Activated naive CD4-positive, alpha-beta T cell treated with anti-CD3 and anti-CD28 coated beads for 36 hours (primary cell): ENCODE measurements at places on chromosomes 3 and 15. TPM values are rescaled to one million over a fixed set of nuclear protein-coding genes. Genes with fewer than 3 reads are reported as not detected.
A peak's percentile ranks its signal among the peaks of the same experiment; 100 is the strongest.

GRCh38 chr3:134430950-134431445, 54.8 kb downstream of the ANAPC13 start:
- no peak for DNase-seq

Gene TBC1D2B
- total RNA-seq = 57.1 TPM

- no peak for DNase-seq
Measured at GRCh38 chr3:18379647-18380046, 45.5 kb downstream of the SATB1 start.

DNA sequence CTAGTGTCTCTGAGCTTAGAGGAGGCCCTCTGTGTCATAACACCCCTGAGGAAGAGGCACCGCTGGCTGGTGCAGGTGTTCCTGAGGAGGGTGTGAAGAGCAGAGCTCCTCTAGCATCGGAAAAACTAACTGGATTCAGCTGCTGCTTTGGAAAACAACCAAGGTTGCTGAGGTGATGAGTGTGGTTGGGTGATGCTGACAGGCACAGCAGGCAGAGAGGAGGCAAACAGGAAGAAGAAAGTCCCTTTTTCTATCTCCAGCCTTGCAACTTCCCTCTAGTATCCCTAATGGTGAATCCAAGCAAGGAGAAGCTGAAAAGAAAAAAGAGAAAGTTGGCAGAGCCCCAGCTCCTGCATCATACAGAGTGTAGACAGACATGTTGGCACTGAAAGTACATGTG, 3.8 kb upstream of the OR4F15 start:
- DNase-seq = no peak

Gene GRK7
- total RNA-seq = not detected

GRCh38 chr15:31375772-31376171, 49.1 kb downstream of the KLF13 start:
- no peak for DNase-seq

DNA sequence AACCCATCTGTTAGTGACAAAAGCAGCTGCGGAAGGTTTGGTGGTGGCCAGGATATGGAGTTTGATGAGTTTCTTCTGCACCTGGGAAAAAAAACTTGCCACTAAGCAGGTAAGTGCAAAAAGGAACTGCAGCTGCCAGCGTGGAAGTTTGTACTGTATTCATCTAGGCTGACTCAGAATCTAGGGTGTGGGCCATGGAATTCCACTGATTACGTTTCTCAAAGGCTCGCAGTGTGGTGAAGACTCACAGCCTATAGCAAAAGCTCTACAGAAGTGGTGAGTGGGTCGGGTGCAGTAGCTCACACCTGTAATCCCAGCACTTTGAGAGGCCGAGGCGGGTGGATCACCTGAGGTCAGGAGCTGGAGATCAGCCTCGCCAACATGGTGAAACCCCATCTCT, 334.6 kb upstream of the GRM7 start:
- no peak for DNase-seq

DNA sequence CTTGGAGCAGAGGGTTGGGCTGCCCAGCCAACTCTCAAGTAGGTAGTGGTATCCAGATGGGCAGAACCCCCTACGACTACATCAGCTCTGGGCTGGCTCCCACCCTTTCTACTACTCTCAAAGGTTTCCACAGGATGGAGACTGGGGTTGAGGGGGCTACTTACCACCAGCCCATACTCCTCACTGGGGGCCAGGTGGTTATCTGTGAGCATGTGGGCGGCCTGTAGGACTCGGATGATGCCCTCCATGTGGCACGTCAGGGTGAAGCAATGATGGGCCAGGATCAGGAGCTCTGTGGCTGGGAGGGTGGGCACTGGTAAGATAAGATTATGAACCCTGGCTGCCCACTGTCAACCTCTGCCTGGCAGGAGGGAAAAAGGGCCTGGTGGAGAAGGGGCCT, 33.4 kb downstream of the EIF3J start:
- DNase-seq = no peak

Gene CP
- not detected for total RNA-seq

- DNase-seq = no peak
Measured at GRCh38 chr3:82186017-82186416, 424.6 kb upstream of the GBE1 start.

DNA sequence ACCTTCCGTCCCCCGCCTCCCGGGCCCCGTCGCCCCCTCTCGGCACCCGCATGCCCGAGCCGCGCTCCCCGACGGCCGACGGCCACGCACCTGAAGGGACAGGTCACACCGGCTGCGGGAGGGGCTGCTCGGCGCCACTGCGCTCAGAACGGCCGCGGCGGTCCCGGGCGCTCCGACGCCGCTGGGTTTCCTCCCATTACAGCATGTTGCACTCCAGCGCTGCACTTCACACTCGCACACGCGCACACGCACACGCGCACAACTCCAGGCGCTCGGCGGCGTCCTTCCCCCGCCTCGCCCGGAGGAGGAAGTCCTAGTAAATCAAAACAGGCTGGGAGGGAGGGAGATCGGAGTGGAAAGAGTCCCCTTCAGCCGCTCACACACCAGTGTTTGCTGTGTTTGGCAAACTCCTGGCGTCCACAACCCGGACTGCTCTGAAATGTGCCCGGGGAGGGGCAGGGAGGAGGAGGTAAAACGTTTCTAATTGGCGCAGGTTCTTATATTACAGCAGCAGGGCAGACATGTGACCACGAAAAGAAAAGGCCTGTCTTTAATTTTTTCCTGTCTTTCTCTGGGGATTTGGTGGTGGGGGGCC, 76.7 kb upstream of the VGLL4 start:
- DNase-seq = peak; percentile 59
